Stimulated activated CD8-positive, alpha-beta memory T cell treated with anti-CD3 and anti-CD28 coated beads, Interleukin-4, amount 100 ng/mL, for 48 hours (primary cell): ENCODE measurements at places on chromosomes 7 and 10.

- no peak for DNase-seq
These were observed 95.8 kb upstream of the ABCB5 start for GRCh38 chr7:20519645-20520044.

DNA sequence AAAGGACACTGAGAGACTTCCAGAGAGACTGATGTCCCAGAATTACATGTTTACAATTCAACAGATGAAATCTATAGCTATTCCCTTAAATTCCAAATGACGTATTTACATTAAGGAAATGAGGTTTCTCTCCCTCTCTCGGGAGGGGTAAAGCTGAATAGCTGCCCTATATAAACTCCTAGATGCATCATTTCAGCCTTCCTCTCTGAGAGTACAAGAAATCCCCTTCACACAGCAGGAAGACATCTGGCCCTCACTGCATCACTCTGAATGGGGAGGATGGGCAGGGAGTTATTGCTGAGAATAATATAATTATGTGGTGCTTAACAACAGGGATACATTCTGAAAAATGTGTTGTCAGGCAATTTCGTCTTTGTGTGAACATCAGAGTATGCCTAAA is 11.0 kb downstream of the POT1 start:
- no peak for DNase-seq

DNA sequence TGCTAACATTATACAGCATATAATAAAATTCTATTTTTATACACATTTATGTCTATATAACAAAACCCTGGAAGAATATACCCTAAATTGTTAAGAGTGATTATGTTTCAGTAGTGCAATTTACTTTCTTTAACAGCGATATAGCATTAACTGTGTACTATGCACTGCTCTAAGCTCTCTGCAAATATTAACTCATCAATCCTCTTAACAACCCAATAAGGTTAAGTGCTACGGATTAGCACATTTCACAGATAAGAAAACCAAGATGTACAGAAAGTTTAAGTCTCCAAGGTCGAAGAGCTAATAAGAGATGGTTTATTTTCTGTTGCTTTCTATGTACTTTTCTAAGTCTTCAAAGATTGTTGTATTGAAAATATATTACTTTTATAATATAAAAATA is 95.8 kb downstream of the SEMA3C start:
- no peak for DNase-seq

DNA sequence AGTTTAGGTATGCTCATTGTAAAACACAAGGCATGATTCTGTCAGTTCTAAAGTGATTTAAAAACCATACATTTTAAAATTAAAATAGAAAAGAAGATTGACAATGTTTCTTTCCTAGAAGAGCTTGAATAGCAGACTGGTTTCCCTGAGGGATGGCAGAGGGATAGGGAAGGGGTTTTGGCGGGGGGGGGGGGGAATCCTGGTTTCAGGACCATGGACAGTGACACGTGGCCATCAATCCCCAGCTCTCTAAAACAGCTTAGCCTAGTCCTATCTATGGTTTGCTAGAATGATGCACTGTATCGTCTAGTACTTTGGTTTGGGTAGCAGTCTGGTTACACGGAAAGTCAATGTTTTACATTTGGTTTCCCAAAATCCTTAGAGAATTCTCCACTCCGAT is 88.7 kb downstream of the PHYHIPL start:
- DNase-seq: no peak

- DNase-seq: no peak
These were observed 10.6 kb upstream of the TSPAN14 start for GRCh38 chr10:80443531-80443974.

DNA sequence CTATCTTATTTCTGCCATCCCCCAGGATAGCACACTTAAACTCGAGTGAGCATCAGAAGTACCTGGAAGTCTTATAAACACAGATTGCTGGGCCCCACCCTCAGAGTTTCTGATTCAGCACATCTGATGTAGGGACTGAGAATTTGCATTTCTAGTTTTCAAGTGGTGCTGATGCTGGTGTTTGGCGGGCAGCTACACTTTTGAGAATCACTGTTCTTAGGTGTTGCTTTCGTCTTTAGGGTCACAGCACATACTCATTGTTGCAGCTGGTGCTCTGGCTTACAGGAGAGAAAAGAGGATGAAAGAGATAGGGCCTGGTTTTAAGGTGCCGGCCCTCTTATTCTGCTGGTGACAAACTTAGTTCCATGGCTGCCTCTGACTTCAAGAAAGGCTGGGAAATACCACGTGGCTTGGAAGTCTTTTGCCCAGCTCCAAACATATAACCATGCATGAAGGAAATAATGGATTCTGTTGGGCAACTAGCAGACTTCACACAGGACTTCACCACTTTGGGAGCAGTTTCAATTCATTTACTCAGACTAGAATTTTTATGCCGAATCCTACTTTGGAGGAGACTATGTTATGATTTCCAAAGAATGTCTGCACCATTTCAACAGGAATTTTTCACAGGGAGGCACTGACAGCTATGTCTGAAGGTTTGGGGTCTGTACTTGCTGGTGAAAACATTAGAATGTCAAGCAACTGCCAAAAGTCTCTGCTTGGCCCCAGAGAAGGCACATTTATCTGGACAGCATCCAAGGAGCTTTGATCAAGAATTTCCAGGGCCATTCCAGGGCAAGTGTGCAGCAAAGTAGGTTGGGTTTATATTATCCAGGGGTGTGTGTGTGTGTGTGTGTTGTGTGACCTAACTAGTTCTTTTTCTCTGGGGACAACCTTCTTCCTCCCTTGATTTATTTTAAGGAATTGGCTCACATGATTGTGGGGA is 6.9 kb upstream of the MINDY4 start:
- no peak for DNase-seq

- DNase-seq: no peak
These were observed 237.3 kb downstream of the NSUN6 start for GRCh38 chr10:18414061-18414460.

DNA sequence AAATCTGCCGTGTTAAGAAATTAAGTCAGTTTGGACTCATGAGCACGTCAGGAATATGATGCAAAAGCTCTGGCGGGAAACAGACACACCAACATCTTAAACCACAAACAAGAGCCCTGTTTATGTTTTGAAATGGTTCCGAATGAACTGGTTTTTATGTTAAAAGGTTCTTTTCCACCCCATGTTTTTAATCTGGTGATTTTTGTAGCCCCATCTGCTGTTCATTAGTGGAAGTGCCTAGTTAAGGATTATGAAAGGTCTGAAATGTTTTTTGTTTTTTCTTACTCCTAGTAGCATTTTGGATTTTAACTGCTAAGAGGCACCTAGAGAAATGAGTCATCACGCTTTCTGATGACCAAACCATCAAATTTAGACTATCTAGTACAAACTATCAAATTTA is 404.1 kb upstream of the MKI67 start:
- no peak for DNase-seq

GRCh38 chr7:157594306-157594705 is 257.5 kb downstream of the DNAJB6 start:
- no peak for DNase-seq

DNA sequence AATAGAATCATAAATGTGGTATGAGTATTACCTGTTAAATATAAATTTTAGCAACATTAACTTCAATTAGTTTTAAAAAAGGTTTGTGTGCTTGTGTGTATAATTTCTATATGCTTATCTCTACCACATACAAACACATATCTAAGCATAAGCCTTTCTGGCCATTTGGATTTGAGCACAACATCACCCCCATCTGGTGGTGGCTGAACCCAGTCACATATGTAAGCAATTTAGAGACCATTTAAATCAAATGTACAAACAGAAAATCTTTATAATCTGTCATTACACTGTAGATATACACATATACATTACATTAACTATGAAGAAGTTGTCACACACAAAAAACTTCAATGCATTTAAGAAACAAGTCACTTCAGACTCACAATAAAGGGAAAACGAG is 31.7 kb downstream of the GPR22 start:
- DNase-seq: no peak

GRCh38 chr7:19375976-19376375 is 230.8 kb upstream of the FERD3L start:
- no peak for DNase-seq

DNA sequence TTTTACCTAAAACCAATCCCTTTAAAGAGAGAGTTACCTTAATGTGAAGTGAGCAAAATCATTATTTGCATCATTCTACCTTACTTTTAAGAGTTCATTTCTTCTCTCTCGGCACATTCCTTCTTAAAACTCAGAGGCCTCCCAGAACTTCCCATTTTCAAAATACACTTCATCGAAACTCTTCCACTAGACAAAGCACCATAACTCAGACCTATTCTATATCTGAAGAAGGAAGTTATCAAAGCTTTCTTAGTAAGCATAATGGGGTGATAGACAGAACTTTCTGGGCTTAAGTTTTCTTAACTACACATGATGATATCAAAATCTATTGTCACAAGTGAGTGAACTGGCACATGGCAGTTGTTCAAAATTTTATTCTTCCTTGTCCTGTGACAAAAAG is 24.6 kb upstream of the GNAT3 start:
- DNase-seq: no peak

DNA sequence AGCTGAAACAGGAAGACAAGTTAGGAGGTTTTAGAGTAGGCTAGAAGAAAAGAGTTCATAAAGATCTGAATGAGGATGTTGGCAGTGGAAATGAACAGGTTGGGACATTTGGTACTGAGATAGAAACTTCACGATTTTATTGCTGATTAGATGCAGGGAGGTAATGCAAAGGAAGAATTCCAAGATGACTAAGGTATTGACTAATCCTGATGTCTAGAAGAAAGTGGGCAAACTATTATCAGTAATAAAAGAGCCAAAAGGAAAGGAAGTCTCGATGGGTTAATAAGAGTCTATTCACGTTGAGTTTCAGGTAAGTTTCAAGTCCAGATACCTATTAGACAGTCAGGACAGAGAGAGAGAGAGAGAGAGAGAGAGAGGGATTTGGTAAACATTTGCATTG is 631.3 kb upstream of the LRRTM3 start:
- no peak for DNase-seq

- DNase-seq: no peak
These were observed 168.8 kb downstream of the CPED1 start for GRCh38 chr7:121157341-121157751.

DNA sequence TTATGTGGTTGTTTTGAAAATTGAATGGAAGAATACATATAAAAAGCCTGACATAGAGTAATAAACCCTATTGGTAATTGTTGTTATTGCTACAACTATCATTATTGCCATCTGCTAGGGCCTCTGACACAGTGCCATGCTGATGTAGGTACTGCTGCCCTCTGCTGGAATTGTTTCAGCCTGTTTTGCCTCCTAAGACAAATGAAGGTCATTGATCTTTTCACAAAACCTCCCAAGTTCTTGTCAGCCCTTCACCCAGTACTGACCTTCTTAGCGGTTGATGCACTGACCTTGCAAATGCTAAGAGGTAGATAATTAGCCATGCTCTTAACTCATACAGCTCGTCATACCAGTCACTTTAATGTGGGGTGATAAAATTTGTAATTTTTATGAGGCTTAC is 975.2 kb downstream of the SORCS1 start:
- peak; percentile 22 for DNase-seq

DNA sequence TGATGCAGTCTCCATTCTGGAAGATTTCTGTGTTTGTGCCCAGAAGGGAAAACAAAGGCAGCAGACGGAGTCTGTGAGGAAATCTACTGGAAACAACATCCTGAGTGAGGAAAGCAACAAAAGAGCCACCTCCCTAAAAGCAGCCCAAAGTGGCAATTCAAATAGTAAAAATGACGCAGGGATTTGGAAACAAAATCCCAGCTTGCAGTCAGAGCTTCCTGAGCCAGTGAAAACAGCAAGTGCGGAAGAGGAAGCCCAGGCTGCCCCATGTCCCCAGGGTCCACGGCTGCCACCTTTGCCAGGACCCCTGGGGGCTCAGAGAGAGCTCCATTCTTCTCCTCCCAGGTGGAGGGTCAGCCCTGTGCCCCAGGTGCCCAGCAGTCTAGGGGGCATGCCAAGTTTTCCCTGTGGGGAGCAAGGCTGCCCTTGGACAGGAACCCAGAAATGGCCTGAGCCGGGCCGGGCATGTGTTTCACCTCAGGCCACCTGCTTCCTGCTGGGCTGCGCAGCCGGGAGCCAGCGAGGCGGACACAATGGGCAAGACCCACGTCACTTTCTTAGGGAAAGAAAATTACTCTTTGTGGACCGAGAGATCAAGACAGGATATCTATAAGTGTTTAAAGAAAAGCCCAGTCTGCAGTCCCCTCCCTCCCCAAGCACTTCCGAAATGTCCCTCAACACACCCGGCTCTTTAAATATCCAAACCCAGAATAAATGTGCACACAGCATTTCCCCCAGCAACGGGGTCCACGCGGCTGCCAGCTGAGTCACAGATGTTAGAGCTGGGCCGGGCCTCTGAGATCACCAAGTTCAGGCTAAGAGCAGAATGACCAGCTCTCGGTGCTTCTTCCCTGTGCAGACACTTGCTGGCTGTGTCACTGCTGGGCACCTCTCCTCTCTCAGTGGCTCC is 231.1 kb downstream of the ARHGAP12 start:
- DNase-seq: no peak

DNA sequence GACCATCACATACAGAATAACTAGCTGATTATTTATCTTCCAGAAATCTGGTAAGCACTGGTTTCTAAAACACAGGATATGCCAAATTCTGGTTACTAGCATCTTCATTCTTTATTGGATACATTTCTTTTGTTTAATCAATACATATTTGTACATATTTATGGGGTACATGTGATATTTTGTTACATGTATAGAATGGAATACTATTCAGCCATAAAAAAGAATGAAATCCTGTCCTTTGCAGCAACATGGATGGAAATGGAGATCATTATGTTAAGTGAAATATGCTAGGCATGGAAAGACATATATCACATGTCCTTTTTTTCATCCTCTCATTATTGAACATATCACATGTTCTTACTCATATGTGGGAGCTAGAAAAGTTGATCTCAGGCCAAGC is 32.7 kb upstream of the PURB start:
- DNase-seq: no peak

- no peak for DNase-seq
These were observed 122.3 kb upstream of the CARD11 start for GRCh38 chr7:3165681-3166580.

- DNase-seq: no peak
These were observed 54.7 kb upstream of the FIGNL1 start for GRCh38 chr7:50504646-50505546.

GRCh38 chr7:93894426-93894825 is 3.9 kb upstream of the TFPI2 start:
- no peak for DNase-seq

- no peak for DNase-seq
These were observed 146.1 kb downstream of the VPS50 start for GRCh38 chr7:93378131-93378760.

- DNase-seq: no peak
These were observed 1062.0 kb downstream of the XPNPEP1 start for GRCh38 chr10:108861181-108861754.

- peak; percentile 36 for DNase-seq
These were observed 1.6 kb downstream of the GLUD1 start for GRCh38 chr10:87092861-87093631.

- DNase-seq: no peak
These were observed 21.9 kb downstream of the NAPEPLD start for GRCh38 chr7:103127006-103127405.

- no peak for DNase-seq
These were observed 114.6 kb downstream of the ITIH5 start for GRCh38 chr10:7551950-7552716.

- no peak for DNase-seq
These were observed 87.0 kb downstream of the RAPGEF5 start for GRCh38 chr7:22269963-22270362.

- DNase-seq: no peak
These were observed 100.2 kb downstream of the KCND2 start for GRCh38 chr7:120373174-120373573.

- DNase-seq: no peak
These were observed 384.2 kb upstream of the LRGUK start for GRCh38 chr7:133742709-133743538.

GRCh38 chr10:71347587-71348395 is 28.7 kb downstream of the SLC29A3 start:
- no peak for DNase-seq

GRCh38 chr10:819326-819725 is 112.2 kb downstream of the LARP4B start:
- DNase-seq: no peak
